ENCODE measurements at places on chromosomes 12 and 14.
A peak's percentile ranks its signal among the peaks of the same experiment; 100 is the strongest.

DNA sequence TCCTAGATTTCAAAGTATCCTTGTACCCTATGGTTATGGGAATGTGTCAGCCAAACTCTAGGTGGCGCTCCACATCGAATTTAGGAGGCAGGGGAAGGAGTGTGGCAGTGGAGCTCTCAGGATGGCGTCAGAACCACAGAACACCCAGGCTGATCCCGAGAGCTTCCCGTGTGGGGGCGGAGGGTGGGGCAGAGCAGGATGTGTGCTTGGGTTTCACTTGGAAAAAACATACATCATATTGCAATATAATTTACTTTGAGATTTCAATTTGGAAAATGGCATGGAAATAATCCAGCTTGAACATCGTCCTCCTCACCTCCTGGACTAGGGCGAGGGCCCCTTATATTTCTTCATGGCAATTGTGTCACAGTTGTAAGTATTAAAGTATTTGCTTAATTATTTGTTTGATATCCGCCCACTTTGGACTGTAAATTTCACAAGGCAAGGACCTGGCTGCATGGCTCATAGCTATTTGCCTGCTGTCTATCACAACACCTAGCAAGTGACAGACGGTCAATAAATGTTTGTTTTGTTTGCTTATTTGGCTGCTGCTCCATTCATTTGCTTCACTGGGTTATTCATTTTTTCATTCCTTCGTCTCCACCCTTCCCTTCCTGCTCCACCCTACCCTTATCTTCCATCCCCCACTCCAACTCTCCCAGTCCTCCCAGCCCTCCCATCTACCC, 221.5 kb upstream of the HMGA2 start:
- DNase-seq = peak; percentile 6

GRCh38 chr14:68780358-68781160, 12.3 kb downstream of the ZFP36L1 start:
- no peak for DNase-seq

- DNase-seq = no peak
Observed at GRCh38 chr12:3047961-3048360, 29.2 kb upstream of the TSPAN9 start.

DNA sequence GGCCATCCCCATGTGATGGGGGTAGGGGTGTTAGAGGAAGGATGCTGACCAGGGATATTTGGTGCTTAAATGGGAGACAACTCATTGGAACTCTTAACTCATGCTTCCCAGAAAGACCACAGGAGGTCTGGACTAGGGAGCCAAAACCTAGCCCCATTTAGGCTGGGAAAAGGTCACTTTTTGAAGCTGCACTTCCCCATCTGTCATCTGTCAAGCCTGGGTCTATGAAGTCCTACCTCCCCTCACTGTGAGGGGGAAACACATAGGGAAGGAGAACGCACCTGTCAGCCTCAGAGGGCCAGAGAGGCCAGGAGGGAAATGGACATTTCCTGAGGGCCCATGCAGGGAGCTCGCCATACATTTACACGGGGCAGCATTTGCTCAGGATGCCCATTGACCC, 321.0 kb downstream of the BCL11B start:
- no peak for DNase-seq

- no peak for DNase-seq
Observed at GRCh38 chr12:99649551-99649950, 2.0 kb downstream of the GARIN6 start.

All from stimulated activated CD8-positive, alpha-beta memory T cell treated with anti-CD3 and anti-CD28 coated beads, Interleukin-15, amount 100 ng/mL, for 48 hours (primary cell).